ENCODE measurements at places on chromosomes 6 and 20. TPM values are rescaled to one million over a fixed set of nuclear protein-coding genes. Genes with fewer than 3 reads are reported as not detected.

SFTA2 gene
- 0.19 TPM for total RNA-seq

LMBRD1 gene
- 36.4 TPM for total RNA-seq

TUBB gene
- total RNA-seq = 691 TPM

FOXA2 gene
- total RNA-seq = not detected

MYBL2 gene
- 28.8 TPM for total RNA-seq

ZFP57 gene
- 0.09 TPM for total RNA-seq

CDH4 gene
- total RNA-seq = 0.61 TPM

HLA-DQA1 gene
- 352 TPM for total RNA-seq

RUNX2 gene
- total RNA-seq = 3.7 TPM

TCF15 gene
- total RNA-seq = 0.42 TPM

MCCD1 gene
- total RNA-seq = not detected

BMP5 gene
- total RNA-seq = 0.52 TPM

ZBTB22 gene
- 10.3 TPM for total RNA-seq

CCDC170 gene
- total RNA-seq = 0.66 TPM

PSMB9 gene
- total RNA-seq = 159 TPM

SCGN gene
- total RNA-seq = 0.90 TPM

All from thymus (tissue), 14 donors.